ENCODE measurements at places on chromosomes 3 and 15.

GRCh38 chr3:188294113-188294512, 140.2 kb downstream of the LPP start:
- no peak for DNase-seq

GRCh38 chr15:99445272-99445850, 120.4 kb upstream of the MEF2A start:
- DNase-seq = no peak

DNA sequence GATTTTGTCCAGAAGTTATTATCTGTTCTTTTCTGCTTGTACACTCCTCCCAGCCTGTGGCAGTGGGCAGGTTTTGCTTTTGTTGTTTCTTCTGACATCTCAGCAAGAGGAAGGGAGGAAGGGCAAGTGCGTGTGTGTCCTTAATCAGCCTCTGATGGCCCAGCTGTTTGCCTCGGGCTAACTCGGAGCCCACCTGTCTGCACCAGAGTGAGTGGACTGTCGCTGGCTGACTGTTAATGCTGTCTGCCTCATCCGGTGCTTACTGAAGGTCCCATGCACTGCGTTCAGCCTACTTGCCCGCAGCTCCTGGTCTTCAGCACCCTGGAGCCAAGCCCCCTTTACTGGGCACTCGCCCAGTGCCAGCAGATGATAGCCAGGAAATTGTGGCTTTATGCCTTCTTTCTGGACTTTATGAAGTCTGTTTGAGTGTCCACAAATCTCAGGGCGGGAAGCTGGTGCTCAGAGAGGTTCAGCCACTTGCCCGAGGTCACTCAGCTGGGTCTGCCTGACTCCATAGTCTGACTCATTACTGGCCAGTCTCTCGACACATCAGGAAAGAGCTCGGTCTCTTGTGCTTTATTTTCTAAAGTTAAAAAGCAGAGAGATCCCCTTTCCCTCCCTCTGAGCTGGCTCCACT, 89.5 kb downstream of the CHRNA7 start:
- DNase-seq = no peak

GRCh38 chr3:128555098-128555825, 62.3 kb upstream of the GATA2 start:
- no peak for DNase-seq

GRCh38 chr15:28889346-28889745, 3.6 kb downstream of the APBA2 start:
- DNase-seq = no peak

DNA sequence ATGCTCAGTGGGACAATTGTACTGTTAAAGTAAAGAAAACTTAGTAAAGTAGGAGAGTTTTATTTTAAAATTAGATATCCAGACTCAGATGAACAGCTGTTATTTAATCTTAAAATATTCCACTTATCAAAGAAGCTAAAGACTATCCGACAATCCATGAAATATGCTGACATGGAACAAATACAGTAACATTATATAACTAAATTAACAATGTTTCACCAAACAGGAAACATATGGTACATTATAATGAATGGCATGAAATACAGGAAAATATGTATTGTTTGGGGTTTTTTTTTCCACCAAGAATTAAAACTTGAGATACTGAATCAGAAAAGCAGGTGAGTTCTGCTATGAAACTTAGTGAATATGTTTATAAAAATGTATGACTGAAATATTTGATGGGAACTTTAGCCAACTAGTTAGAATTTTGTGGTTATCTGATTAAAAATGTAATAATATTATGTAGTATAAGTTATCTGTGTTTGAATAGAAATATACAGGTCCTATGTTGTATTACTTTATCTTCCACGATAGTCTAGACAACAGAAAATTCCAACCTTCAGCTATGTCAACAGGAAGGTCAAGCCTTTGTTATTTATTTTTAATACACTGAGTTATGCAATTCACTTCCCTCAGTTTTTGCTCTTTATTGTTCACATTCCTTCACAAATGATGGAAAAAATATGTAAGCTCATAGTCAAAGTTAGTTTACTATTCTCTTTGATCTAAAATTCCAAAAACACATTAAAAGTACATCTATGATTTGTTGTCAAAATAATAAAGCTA, 72.7 kb downstream of the UACA start:
- DNase-seq = no peak

DNA sequence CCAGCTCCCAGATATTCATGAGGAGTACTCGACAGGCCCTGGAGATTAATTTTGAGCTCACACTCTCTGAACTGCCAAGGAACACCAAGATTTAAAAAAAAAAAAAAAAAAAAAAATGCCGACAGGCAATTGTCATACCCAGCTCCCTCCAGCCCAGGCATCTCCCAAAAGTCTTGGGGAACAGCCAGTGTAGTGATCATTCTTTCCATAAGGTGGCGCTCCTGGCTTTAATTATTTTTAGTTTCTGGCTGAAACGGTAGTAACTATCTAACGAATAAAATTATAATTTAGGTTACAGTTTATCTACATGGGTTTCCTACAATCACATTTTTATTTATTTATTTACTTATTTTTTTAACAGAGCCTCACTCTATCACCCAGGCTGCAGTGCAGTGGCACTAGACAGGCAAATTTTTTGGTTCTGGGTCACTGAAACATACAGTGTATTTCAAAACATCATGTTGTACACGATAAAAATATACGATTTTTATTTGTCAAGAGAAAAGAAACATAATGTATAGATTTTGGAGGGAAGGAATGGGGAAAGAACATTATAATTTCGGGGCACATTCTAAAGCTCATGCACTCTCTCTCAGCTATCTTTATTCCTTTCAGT, 157.3 kb downstream of the ADAMTS9 start:
- peak; percentile 28 for DNase-seq

DNA sequence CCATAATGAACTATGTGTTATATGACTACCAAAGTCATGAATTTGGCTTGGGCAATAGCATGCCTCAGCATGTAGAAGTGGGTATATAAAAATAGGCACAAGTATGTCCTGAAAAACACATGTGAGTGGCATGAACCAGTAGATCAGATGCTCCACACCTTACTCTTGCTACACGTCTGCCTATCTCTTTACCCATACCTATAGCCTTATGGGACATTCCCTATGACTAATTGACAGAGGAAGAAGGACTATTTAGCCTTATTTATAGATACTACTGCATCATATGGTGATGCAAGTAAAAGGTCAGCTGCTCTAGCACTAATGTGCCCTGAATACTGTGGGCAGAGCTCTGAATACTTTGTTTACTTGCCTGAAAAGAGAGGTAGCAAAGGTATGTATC, 81.0 kb upstream of the ZPLD1 start:
- no peak for DNase-seq

- DNase-seq = no peak
Observed at GRCh38 chr3:99471353-99472323, 166.8 kb upstream of the COL8A1 start.

DNA sequence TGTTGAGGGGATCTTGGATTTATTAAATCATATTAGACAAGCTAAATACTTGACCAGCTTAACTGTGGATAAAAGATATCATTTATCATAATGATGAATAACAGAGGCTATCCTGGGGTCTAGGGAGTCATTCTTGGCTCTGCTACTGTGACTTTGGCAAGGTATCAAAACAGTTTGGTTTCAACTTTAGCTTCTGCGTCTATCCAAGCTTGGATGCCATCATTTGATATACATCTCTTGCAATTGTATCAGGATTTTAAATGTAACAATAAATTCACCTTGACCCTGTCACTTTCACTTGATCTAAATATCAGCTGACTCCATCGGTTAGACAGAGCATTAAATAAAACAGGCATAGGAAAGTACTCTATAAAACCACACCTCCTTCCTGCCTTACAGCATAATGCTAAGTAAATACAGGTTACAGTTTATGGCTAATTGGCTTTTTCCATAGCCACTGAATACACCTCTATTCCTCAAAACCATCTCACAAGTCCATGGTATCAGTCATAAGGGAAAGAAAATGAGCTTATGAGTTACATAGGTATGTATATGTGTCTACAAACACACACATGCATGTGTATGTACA, 262.9 kb downstream of the CTNNB1 start:
- no peak for DNase-seq

GRCh38 chr3:159632128-159632527, 356.5 kb upstream of the IL12A start:
- DNase-seq = no peak

GRCh38 chr15:80182611-80183261, 29.9 kb downstream of the FAH start:
- peak; percentile 26 for DNase-seq

DNA sequence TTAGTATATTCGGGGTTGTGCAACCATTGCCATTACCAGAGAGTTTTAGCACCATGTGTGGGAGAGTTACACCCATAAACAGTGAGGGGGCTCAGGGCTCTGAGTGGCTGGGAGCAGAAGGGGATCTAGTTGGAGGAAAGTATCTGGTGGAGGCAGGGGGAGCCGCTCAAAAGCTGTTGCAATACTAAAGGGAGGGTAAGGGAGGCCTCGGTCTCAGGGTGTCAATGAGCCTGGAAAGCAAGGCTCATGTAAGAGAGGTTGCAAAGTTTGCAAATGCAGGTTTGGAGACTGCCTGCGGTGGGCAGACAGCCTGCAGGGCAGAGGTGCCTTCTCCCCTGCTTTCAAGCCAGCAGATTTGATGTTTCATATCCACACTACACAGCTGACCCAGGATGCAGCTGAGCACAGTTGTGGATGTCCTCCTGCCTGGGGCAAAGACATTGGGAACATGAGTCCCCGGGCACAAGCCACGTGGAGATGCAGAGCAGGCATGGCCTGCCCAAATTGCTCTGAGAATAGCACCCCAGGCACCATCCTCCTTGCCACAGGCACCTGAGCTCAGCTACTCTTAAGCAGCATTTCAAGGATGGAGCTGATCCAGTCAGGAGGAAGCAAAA, 181.4 kb downstream of the TLE3 start:
- DNase-seq = no peak

DNA sequence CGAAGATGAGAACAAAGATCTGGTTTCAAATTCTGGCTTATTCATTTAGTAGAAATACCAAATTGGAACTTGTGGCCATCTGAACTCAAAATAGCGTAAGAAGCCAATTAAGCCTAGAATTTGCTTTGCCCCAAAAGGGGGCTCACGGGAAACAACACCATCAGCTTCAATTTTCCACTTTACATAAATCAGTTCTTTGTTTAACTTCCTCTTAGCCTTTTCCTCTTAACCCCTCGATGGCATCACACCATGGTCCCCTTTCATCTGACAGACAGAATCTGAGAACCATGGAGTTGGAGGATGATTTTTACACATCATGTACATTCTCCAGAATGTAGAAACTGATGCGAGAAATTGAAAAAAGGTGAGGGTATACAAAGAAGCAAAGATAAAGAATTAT, 207.0 kb downstream of the FOXP1 start:
- DNase-seq = no peak

- no peak for DNase-seq
Observed at GRCh38 chr15:51315726-51316125, 22.7 kb downstream of the CYP19A1 start.

GRCh38 chr15:39704689-39705088, 78.0 kb downstream of the FSIP1 start:
- DNase-seq = peak; percentile 57

DNA sequence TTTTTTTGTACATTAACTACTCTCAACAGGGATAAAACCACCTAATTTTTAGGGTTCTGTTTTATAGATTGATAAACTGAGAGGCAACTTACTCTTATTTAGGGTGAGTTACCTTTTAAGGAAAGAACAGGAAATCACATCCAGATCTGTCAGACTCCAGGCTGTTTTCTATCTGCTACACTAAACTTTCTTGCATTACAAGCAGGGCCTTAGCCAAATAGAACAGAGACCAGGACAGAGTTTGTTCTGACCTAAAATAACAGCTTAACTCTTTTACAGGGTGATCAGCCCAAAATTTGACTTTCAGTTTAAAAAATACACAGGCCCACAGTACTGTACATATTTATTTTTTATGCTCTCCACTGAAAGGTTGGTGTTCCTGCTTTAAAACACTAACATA, 38.6 kb downstream of the SGO1 start:
- DNase-seq = no peak

DNA sequence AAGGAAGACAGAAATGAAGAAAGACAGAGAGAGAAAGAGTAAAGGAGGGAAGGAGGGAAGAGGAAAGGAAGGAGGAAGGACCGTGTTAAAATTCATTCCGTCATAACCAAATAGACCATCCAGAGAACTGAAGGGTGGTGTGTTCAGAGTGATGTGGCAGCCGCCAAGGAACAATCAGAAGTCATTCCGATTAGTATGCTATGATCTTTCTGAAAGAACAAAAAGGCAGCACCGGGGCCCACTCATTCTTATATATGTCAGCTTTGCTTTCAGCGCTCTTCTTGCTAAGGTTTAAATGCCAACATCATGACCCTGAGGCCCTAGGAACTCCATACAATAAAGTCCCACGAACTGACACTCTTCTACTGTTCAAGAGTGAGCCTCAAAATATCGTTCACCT, 78.5 kb downstream of the CD47 start:
- no peak for DNase-seq

GRCh38 chr3:176439729-176440128, 757.6 kb downstream of the TBL1XR1 start:
- no peak for DNase-seq

DNA sequence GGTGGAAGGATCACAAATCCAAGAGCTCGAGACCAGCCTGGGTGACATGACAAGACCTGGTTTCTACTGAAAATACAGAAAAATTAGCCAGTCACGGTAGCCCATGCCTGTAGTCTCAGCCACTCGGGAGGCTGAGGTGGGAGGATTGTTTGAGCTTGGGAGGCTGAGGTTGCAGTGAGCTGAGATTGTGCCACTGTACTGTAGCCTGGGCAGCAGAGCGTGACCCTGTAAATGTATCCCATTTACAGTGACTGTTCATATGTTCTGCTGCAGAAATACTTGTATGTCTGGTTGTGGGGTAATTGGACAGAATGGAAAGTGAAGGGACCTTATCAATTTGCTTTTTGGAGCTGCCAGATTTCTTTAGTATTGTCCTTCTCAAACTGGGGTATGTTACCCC, 24.9 kb downstream of the ATG7 start:
- no peak for DNase-seq

- DNase-seq = no peak
Observed at GRCh38 chr15:42065033-42065432, 29.3 kb downstream of the PLA2G4D start.

DNA sequence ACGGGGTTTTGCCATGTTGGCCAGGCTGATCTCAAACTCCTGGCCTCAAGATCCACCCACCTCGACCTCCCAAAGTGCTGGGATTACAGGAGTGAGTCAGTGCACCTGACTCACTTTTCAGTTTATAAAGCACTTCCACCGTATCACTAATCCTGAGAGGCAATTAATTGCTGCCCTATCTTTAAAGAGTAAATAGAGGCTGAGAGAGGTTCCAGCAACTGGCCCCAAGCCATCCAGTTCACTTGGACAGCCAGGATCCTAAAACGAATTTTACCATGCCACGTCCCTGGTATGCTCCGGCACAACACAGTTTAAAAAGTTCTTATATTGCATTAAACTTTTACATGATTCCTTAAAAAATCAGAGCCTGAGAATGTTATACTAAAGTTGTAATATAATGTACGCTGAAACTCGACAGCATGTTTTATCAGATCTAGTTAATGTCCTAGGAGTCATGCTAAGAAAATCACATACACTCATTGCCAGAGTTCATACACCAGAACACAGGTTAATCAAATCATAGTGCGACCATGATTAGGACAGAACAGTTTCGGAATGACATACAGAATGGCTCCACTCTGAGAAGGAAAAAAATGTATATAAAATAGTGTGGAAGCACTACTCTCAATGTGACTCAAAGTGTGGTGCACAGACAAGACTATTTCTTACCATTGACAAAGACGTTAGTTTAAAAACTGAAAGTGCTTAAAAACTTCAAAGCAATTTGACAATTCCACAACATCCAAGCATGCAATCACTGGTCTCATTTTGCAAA, 125.4 kb downstream of the ULK4 start:
- no peak for DNase-seq
